ENCODE measurements at places on chromosomes 5 and 9.

DNA sequence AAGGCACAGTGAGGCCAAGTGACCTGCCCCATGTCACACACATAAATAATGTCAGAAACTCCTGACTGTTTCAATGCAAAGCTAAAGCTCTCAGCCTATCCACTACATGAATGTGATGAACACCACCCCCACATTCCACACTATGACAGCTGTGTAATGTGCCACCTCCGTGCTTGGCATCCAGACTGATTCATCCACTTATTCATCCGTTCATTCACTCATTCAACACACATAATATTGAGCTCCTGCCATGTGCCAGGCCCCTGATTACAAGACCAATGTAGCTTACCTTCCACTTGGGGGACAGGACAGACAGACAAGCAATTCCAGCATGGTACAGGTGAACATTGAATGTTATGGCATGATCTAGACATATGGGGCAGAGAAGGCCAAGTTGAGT, 46.2 kb upstream of the FABP6 start:
- no peak for DNase-seq

DNA sequence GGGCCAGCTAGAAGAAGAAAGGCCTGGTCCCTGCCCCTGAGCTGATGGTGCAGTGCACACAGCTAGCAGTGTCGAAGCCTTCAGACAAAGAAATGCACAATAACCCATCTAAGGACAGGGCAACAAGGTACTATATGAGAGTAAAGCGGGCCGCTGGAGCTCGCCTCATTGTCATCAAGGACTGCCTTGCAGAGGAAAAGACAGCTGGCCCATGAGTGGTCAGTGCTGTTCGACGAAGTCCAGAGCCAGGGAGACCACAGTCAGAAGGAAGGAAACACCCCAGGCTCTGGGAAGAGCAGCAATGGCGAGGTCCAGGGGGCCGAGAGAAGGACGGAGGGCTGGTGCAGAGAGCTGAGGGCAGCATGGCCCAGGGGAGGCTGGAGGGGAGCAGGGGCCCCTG, 17.3 kb downstream of the ATPSCKMT start:
- DNase-seq: no peak

DNA sequence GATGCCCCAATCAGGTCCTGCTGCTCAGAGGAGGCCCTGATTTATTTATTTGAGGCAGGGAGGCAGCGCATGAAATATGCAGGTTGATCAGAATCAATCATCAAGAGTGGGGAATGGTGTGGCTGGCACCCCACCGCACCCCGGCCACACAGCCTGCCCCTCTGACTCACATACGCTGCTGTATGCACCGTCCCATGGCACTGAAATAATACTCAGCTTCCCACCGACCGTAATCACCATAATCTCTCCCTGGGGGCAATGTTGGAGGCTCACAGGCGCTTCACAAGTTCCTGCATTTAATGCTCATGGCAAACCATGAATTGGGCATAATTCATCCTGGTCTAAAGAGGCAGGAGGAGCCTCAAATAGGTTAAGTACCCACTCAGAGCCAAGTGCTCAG, 141.2 kb upstream of the TBC1D2 start:
- DNase-seq: no peak

DNA sequence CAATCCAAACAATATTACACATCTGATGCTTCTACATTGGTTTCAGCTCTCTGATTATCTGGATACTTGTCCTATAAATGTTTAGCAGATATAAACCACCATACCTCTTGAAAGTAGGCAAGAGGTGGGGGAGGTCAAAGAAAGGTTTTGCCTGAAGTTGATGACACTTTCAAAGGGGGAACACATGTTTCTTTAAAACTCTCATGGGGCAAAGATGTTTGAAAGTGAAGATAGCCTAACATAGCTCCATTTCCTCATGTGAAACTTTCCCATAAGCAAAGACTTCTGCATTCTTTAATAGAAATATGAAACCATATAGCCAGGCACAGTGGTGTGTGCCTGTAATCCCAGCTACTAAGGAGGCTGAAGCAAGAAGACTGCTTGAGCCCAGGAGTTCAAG, 62.1 kb downstream of the CETN3 start:
- no peak for DNase-seq

- DNase-seq: no peak
Observed at GRCh38 chr5:57802131-57802530, 319.5 kb upstream of the ACTBL2 start.

- DNase-seq: no peak
Observed at GRCh38 chr5:66864240-66864884, 268.2 kb downstream of the MAST4 start.

DNA sequence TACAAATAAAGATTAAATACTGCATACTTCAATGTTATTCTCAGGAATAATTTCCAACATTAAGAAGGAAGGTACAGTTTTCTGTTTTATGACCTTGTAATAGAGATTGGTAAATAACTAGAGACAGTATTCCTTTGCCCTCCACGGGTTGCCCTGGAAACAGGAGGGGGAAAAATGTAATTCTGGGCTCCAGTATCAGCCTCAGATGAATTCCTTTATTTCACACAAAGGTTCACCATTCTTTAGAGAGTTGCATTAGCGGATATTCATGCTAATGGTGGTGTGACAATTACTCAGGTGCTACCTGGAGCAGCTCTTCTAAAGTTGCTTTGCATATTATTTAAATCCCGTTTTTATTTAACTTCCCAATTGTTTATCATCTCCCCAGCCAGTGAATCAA, 42.6 kb downstream of the CETN3 start:
- no peak for DNase-seq

DNA sequence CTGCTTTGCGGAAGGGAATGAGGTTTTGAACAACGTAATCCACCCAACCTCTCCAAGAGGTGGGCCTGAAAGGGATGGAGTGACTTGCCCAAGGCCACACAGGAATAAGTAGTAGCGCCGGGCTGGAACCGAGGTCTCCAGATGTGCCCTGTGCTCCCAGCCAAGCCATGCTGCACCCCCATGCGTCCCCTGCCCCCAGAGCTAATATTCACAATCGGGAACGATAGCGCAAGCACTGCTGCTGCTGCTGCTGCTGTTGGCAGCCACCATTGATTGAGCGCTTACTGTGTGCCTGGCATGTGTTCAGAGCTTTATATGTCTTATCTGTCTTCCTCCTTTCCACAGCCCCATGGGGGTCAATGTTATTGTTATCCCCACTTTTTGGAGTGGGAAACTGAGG, 43.9 kb downstream of the AMBP start:
- no peak for DNase-seq

GRCh38 chr5:148884339-148885020, 58.1 kb downstream of the ADRB2 start:
- DNase-seq: no peak

GRCh38 chr9:138007566-138007917, 130.0 kb downstream of the CACNA1B start:
- DNase-seq: no peak

DNA sequence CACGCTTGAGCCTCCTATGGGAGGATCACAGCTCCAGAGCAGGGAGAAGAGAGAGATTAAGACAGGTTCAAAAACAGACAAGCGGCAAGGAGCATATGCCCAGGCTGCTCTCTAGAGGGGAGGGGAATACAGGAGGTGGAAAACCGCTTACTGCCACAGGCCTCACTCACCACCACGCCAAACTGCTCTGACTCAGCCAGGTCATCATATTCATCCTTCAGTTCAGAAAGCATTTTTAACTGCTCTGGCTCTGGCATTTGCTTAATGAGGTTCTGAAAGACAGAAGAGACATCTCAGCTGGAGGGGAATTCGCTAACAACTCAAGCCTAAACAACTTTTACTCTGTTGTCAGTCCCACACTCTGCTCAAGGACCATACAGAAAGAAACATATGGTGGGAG, 40.1 kb downstream of the PCDHGC5 start:
- no peak for DNase-seq

DNA sequence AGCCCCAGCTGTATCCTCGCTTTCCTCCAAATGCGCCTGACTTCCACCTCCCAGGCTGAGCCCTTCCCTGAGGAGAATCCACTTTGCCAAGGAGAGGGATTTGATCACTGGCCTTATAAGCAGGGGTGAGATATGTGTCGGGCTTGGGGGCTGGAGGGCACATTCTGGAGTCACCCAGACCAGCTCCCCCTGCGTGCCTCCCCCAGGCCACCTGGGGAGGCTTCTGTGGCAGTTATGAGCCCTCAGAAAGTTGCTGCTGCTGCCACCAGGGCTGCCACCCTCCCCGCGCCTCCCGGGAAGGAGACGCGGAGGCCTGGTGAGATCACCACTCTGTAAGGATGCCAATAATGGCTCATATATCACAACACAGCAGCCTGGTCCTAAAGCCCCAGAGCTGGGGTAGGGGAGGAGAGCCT, 211.5 kb downstream of the PAPPA start:
- no peak for DNase-seq

DNA sequence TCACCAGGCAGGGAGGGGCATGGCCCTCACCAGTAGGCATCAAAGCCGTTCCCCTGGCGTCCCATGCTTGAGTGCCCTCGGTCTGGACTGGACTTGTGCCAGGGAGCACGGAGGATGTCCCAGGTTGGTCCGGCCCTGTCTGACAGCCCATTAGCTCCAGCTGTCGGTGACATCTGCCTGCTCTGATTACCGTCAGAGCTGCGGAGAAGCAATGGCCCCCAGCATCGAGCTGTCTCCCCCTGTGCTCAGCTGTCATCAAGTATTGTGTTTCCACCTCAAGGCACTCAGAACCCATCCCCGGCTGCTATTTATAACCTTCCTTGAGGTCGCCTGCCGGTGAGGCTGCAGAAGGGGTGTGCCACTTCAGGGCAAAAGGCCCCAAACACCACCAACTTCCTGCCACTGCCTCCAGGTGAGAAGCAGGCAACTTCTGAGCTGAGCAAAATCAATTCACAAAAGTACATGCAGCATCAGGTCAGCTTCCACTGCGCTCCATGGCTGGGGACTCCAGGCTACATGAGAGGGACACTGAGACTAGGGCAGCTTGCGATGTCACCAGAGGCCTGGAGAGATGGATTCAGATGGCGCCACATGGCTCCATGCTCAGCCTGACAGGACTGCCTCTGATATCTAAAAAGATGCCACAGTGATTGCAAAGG, 142.7 kb downstream of the C5orf15 start:
- no peak for DNase-seq

DNA sequence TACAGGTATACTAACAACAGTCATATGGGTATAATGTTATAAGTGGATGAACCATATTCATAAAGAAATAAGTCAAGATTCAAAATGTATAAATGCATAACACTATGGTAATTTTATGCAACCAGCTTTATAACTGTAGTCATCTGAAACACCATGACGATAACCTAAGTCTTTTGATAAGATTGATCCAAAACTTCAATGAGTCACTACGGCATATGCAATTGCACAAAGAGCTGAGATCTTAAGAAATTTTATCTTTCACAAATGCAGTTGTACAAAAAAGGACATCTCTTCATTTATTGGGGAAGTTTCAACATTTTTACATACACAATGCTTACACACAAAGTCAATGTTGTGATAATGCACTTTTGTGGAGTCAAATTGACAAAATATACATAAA, 20.3 kb downstream of the FAM81B start:
- DNase-seq: no peak

GRCh38 chr9:89724659-89725058, 119.8 kb downstream of the GADD45G start:
- DNase-seq: no peak

GRCh38 chr5:169344629-169345028, 43.7 kb upstream of the SLIT3 start:
- no peak for DNase-seq

- peak; percentile 5 for DNase-seq
Observed at GRCh38 chr9:134165357-134166315, 1.3 kb upstream of the RNU6ATAC start.

- no peak for DNase-seq
Observed at GRCh38 chr5:17037751-17038150, 101.7 kb upstream of the MYO10 start.

DNA sequence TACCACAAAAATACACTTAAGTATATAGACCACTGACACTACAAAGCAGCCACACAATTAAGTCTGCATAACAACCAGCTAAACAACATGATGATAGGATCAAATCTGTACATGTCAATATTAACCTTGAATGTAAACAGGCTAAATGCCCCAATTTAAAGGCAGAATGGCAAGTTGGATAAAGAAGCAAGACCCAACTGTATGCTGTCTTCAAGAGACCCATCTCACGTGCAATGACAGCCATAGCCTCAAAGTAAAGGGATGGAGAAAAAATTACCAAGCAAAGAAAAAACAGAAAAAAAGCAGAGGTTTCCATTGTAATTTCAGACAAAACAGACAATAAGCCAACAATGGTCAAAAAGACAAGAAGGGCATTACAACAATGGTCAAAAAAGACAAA, 77.3 kb upstream of the APC start:
- DNase-seq: no peak

DNA sequence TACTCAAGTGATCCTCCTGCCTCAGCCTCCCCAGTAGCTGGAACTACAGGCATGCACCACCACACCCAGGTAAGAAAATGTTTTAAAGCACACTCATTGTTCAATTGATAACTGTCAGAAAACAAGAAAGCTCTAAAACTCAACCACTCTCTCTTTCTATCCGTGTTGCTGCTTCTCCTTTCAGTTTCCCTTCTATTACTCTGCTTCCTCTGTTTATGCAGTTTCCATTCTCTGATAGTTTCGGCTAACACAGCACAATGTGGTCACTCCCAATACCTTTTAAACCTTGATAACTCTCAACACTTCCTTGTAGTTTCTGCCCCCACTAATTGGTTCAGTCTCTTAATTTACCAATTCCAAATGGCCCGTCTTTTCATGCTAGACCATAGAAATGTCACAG, 59.2 kb upstream of the NR4A3 start:
- no peak for DNase-seq

GRCh38 chr5:36593867-36594266, 12.5 kb upstream of the SLC1A3 start:
- DNase-seq: no peak

- DNase-seq: no peak
Observed at GRCh38 chr5:133474851-133475590, 137.3 kb downstream of the FSTL4 start.

GRCh38 chr5:9456435-9457042, 89.3 kb downstream of the SEMA5A start:
- DNase-seq: no peak

DNA sequence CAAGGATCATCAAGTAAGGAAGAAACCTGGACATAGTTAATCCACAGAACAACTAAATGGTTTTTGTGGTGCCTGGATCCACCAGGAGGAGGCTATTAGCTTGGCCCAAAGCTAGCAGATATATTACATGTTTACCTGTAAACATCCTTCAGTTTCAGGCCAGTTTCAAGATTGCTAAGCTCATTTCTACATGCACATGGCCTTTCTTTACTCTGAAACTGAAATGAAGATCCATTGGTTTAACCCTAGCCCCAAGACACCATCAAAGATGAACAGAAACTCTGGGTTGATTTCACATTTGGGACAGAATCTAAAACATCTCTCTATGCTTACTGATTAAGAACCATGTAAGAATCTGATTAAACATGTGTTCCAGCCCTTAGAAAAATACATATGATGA, 611.8 kb downstream of the TLE1 start:
- DNase-seq: no peak

- DNase-seq: no peak
Observed at GRCh38 chr5:112583166-112583565, 154.5 kb upstream of the APC start.
